Urinary bladder (tissue), 4 donors: ENCODE measurements at places on chromosomes 1 and 21. TPM values are rescaled to one million over a fixed set of nuclear protein-coding genes. Genes with fewer than 3 reads are reported as not detected.
A peak's percentile ranks its signal among the peaks of the same experiment; 100 is the strongest.

- DNase-seq = no peak
These were observed 58.6 kb downstream of the PBX1 start for GRCh38 chr1:164617377-164618201.

DNA sequence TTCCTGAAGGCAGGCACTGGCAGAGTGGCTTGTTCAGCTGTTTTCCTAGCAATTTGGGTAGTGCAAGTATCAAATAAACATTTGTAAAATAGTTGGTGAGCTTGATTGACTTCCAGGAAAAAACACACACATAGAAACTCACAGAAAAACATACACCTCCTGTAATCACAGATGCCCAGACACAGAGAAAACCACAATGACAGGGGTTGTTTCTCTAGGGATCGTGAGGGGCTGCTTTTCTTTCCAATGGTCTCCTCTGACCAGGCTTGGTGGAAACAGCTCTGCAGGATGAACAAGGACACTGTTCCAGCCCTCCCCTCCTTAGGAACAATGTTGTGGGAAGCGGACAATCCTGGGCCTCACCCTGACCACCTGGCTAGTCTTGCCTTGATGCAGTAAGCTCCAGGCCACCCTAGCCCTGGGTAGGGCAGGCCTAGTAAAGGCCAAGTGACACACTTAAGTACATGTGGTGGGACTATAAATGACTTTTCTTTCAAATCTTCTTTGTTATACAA, 142.5 kb upstream of the HMGB4 start:
- DNase-seq = no peak

GRCh38 chr21:26072666-26073615, 97.6 kb downstream of the APP start:
- DNase-seq = no peak

DNA sequence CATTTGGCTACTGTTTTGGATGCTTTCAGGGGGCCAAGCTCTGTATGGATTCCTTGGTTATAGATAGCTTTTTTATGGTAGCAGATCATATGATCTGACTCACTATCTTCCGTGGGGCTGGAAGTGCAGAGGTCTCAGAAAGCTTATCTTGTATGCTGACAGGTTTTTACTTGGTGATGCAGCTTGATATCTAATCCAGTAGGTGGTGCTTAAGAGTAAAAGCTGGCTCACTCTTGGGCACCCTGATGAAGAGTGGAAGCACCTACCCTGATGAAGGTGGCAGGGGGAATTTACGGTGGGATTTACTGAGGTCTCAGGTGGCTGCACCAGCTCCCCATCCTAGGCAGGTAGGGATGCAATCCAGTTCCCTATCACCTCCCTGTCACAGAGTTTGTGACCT, 151.2 kb downstream of the PTBP2 start:
- DNase-seq = no peak

DNA sequence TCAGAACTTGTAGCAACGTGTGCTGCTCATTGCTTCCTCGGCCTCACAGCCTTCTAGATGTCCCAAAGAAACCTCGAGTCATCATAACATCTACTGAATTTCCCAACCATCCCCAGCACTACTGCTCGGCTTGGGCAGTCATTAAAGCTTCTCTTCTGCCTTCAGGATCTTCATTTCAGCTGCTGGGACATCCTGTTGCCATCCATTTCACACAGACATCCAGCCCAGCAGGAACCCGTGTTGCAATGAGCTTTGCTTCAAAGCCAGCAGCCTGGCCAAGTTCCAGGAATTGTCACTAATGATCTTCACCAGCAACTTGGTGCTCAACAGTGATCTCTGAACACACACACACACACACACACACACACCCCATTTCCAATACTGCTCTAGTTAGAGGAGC, 18.5 kb downstream of the WLS start:
- no peak for DNase-seq

DNA sequence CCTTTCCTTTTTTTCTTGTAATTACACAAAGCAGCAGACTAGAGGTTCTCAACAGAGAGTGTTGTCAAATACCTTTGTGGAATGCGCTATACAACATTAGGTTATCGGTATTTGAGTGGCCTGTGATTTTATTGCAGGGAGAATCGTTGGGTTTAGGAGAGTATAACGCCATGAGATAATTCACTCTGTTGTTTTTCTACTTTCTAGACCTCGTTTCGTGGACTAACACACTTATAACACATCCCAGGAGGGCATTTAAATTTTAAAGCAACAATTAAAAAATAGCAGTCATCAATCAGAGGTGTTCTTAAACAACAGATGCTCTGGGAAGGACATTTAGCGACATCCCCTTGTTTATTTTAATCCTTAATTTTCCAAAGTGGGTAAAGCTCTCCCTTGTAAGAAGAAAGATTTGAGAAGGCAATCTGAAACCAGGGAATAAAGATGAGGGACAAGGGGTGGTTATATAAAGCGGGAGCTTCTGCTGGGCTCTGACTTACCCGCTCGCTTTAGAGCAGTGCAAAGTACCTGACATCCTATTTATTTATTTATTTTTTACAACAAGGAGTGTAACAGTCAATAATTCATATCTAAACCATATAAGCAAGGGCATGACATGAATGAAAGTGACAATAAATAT, 4.9 kb downstream of the PBX1 start:
- no peak for DNase-seq

DNA sequence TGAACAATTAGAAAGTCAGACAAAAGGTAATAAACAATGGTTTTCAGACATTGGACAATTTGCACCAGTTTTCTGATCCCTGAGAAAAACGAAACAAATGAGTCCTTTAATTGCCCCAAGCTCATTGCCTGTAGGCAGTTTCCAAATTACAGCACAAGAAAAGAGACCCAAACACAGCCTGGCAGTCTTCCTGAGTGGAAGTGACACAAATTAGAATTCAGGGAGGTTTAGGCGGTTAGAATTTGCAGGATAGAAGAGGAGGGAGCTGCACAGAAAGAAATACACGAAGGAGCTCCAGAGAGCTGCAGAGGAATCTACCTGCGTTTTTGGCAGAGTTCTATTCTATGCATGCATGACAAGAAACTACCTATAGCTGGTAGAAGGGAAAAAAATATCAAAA, 115.7 kb downstream of the PIGK start:
- no peak for DNase-seq

GRCh38 chr1:45246760-45247159, 40.4 kb upstream of the ZSWIM5 start:
- DNase-seq = no peak

- DNase-seq = no peak
These were observed 457.4 kb downstream of the SETD4 start for GRCh38 chr21:35602811-35603362.

GRCh38 chr1:197637406-197637805, 137.9 kb downstream of the DENND1B start:
- no peak for DNase-seq

GRCh38 chr1:34983700-34984355, 1.3 kb downstream of the TMEM35B start:
- DNase-seq = peak; percentile 0

DNA sequence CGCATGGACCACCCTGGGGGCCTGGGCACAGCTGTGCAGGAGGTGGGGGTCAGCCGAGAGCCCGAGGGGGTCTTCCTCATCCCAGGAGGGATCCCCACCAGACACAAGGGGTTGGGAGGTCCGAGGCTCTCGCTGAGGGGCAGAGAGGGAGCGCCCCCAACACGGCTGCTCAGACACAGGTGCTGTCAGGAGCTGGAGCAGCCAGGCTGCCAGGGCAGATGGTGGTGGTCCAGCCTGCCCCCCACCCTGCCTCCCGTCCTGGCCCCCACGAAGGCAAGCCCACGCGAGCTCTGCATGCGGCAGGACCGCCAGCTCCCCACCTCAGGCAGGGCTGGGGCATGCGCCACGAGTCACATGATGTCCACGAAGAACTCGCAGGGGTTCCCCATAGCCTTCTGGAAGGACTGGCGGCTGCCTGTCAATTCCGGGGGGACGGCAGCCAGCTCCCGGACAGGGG, 4.7 kb downstream of the TAS1R3 start:
- DNase-seq = no peak

GRCh38 chr1:11786168-11786567, 19.6 kb downstream of the MTHFR start:
- DNase-seq = no peak

DNA sequence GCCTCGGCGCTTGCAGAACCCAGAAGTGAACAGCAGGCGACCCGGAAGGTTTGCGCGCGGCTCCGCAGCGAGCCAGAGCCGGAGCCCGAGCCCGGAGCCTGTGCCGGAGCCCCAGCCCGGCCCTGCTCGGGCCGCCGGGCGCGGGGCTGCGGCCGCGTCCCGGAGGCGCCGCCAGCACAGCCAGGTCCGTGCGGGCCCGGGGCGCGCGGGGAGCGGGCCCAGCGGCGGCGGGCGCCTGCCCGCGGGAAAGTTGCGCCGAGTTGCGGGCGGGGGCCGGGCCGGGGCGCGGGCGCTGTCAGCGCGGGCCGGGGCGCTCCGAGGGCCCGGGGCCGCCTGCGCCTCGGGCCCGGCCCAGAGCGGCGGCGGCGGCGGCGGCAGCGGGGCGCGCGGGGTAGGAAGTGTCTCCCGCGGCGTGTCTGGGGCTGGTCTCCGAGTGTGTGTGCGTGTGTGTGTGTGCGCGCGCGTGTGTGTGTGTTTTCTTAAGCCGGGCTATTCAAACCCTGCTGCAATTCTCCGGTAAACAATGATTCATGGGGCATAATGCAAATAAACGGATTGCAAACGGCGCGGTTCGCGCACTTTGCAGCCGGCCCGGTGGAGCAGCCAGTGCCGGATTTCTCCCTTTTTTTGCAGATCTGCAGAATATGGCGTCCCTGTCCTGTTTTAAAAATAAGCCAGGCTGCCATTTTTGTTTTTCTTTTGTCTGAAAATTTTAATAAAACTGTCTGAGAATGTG, at the start of gene ZNF362:
Gene ZNF362, plus strand, starts transcription at position 22 of the 736 bp plus-strand sequence. CDS start 14,083 bp downstream, outside the sequence.
- peak; percentile 43 for DNase-seq

GRCh38 chr1:187514110-187514509, 685.4 kb downstream of the PLA2G4A start:
- DNase-seq = no peak

- DNase-seq = no peak
These were observed 20.9 kb downstream of the SLC9A1 start for GRCh38 chr1:27133991-27134390.

DNA sequence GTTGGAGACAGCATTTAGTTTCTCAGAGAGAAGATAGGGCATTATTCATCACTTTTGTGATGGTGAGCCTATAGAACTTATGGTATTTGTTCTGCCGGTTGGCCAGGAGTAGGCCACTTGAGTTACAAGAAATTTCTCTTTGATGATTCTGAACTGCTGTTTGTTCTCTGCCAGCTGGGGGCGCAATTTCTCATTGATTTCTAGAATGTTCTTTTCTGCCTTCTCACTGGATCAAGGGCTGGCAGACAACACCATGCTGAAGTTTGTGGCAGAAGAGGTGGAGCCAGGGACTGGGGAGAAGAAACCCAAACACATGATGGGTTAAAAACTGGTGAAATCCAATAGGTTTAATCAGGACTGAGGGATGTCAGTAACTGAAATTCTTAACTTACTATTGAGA, 360.6 kb downstream of the FAM72C start:
- DNase-seq = no peak

GRCh38 chr21:45410865-45411809, 6.2 kb downstream of the COL18A1 start:
- DNase-seq = no peak

DNA sequence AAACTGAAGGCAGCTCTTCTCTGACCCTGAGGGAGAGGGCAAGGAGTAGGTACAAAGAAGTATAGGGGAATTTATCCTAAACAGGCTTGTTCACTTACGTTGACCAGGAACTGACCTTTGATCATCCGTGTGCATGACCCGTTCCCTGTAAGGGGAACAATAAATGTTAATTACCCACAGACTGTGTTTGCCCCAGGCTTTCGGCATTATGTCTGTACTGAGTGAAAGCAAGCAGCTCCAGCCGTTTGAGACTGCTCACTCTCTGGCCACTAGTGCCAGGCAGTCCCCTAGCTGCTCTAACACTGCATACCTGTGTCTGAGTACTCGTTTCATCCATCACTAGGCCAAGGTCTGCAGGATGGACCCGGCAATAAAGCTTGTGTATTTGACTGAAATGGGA, 1365.3 kb downstream of the NCAM2 start:
- no peak for DNase-seq

GRCh38 chr1:157098519-157098918, 1.1 kb downstream of the ETV3L start:
- DNase-seq = no peak

DNA sequence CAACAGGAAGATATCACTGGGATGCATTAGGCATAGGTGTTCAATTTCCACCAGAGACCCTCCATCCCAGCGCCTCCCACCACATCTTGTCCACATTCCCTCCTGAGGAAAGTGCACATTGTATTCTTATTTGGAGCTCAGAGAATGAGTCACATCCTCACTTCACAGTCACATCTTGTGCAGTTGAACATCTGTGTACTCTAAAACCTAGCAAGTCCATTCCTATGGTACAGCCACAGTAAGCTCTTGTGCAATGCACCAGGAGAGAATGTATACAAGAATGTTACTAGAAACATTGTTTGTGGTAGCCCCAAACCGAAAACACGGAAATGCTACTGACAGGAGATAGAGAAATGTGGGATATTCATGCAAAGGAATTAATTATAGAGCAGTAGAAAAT, 1.6 kb upstream of the KDF1 start:
- DNase-seq = no peak

GRCh38 chr21:38511198-38511597, 12.9 kb upstream of the ERG start:
- no peak for DNase-seq

DNA sequence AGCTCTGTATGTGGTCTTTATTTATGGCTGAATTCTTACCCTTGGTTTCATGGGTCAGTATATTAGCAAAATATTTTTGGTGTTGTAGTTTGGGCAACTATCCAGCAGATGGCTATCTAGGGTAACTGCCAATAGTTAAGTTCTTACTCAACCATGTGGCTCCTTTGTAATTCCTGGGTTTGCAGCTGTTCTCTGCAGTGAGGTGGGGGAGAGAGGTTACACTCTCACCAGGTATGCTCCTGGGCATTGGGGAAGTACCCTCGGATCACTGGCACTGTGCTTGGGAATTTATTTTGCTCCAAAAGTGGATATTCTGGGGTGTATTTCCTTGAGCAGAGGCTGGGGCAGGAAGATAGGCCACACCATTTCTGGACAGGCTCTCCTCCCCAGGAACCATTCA, 436.7 kb upstream of the TMPRSS15 start:
- DNase-seq = no peak

The EPS8L3 gene
- total RNA-seq = not detected

The NUAK2 gene
- total RNA-seq = 0.90 TPM

The PRRX1 gene
- total RNA-seq = 85.2 TPM

The CELA3B gene
- total RNA-seq = not detected

The MYOG gene
- total RNA-seq = 12.7 TPM

The PCSK9 gene
- total RNA-seq = 2.9 TPM

The TMEM200B gene
- 20.4 TPM for total RNA-seq
